ENCODE measurements at places on chromosomes 6 and 20. TPM values are rescaled to one million over a fixed set of nuclear protein-coding genes. Genes with fewer than 3 reads are reported as not detected.

The CST4 gene
- total RNA-seq, result not detected

The C20orf144 gene
- 0.66 TPM for total RNA-seq

The RIMS4 gene
- total RNA-seq, result 39.7 TPM

- DNase-seq, result peak; percentile 66
These were observed 2.3 kb downstream of the THBS2 start for GRCh38 chr6:169251371-169251802.

- DNase-seq, result peak; percentile 50
These were observed at the start of gene PRELID3B for GRCh38 chr20:59042151-59042795. Gene PRELID3B, minus strand, starts transcription at chr20:59042786. Its CDS starts 56 bp downstream, at chr20:59042730.

DNA sequence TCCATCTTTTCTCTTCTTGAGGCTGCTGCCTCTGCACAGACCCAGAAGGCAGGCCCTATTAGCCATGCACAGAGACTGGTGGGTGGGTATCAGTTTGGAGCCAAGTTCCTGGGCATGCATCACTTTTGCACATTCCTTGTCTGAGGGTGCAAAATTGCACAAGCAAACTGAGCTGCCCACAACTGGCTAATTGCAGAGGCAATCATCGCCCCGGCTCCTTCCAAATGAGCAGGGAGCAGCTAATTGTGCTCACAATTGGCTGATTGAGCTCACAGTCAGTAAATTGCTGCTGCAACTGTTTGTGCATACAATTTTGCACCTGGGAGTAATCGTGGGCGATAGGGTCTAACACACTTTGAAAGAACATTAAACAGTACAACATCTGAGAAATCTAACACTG lies 511.4 kb downstream of the DHX35 start:
- DNase-seq, result no peak

GRCh38 chr20:63532449-63532971 lies 4.7 kb downstream of the PTK6 start:
- DNase-seq, result no peak

The FGD2 gene
- 0.14 TPM for total RNA-seq

The MOXD1 gene
- total RNA-seq, result 4.3 TPM

The SMPDL3A gene
- total RNA-seq, result 3.0 TPM

- DNase-seq, result no peak
These were observed 666.7 kb downstream of the EPM2A start for GRCh38 chr6:145068577-145068976.

DNA sequence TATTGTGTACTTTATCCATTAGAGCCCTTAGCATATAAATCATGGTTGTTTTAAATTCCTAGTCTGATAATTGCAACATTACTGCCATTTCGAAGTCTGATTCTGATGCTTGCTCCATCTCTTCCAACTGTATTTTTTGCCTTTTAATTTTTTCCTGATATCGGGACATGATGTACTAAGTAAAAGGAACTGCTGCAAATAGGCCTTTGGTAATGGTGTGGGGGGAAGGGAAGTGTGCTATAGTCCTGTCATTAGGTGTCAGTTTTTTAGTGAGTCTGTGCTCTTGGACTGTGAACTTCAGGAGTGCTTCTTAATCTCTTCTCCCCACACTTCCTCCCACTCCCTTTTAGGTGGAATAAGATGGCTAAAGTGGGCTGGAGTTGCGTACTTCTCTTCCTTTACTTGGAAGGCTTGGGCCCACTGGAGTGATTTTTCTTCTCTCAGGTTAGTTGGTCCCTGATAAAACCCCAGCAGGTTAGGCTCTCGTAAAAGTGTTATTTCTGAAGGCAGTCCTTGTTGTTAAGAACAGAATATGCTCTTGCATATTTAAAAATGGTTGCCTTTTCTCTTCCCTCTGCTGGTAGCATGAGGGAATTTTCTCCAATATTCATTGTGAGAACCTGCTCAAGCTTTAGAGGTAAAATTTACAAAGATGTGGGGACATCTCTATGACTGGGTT lies 18.1 kb downstream of the STXBP5 start:
- peak; percentile 49 for DNase-seq

The RHAG gene
- not detected for total RNA-seq

GRCh38 chr20:57079031-57080005 lies 187.1 kb downstream of the BMP7 start:
- no peak for DNase-seq

DNA sequence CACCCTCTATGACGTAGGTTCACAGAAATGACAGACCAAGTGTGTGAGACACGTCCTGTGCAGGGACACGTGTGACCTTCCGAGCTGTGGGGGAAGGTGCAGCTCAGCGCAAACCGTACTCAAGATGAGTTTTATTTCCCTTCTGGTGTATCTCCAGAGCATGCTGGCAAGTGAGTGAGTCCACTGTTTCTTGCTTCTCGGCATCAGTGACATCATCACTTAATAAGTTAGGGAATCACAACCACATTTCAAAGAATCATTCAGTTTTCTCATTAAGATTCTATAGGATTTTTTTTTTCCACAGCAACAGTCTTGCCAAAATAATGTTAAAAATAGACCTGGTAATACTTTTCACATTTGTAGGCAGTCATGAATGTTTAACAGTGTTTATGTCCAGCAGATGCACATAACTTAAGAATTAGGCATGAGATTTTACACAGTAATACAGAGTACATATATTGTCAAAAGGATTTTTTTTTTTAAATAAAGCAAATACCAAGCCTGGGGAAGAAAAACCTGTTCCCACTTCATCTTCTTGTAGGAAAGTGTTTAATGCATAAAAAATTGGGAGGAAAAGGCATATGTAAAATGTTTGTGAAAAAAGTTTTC lies 417.8 kb downstream of the CDC5L start:
- no peak for DNase-seq

DNA sequence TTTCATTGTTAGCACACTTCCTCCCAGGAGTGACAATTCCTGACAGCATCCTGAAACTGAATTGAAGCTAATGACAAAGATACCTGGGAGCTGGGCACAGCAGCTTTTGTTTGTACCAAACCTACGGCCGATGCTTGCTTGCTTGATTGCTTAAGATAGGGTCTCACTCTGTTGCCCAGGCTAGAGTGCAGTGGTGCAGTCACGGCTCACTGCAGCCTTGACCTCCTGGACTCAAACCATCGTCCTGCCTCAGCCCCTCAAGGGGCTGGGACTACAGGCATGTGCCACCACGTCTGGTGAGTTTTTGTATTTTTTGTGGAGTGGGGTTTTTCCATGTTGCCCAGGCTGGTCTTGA lies 84.7 kb upstream of the SCP2D1 start:
- DNase-seq, result no peak

GRCh38 chr6:51024126-51024525 lies 205.5 kb downstream of the TFAP2B start:
- DNase-seq, result no peak

- DNase-seq, result no peak
These were observed 51.2 kb downstream of the HNF4A start for GRCh38 chr20:44406572-44407137.

- no peak for DNase-seq
These were observed 82.0 kb downstream of the RNGTT start for GRCh38 chr6:88881451-88881850.

The TP53TG5 gene
- not detected for total RNA-seq

DNA sequence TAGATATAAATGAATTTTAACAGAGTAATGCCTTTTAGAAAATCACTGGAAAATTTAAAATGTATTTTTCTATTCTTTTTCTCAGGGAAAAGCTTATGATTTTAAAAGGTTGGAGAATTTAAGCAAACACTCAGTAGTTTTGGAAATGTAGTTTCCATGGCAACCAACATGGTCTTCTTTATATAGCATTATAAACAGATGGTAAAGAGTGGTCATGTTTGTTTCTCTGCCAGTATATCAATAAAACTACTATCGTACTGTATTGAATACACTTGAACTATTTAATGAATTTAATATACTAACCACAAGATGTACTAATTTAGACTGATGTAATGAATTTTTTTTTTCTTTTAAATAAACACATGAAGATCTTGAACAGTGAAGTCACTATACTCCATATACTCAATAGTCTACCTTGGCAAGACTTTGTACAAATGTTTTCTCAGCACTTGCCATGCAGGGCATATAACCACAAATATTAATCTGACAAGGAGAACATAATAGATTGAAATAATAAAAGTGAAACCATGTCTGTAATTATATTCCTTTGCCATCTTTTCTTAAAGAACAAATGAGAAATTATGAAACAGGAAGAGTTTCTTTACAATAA lies 105.5 kb downstream of the PDSS2 start:
- no peak for DNase-seq

- peak; percentile 92 for DNase-seq
These were observed 13.9 kb upstream of the VAPB start for GRCh38 chr20:58374906-58375758.

GRCh38 chr20:4601630-4602296 lies 119.9 kb upstream of the PRND start:
- no peak for DNase-seq

DNA sequence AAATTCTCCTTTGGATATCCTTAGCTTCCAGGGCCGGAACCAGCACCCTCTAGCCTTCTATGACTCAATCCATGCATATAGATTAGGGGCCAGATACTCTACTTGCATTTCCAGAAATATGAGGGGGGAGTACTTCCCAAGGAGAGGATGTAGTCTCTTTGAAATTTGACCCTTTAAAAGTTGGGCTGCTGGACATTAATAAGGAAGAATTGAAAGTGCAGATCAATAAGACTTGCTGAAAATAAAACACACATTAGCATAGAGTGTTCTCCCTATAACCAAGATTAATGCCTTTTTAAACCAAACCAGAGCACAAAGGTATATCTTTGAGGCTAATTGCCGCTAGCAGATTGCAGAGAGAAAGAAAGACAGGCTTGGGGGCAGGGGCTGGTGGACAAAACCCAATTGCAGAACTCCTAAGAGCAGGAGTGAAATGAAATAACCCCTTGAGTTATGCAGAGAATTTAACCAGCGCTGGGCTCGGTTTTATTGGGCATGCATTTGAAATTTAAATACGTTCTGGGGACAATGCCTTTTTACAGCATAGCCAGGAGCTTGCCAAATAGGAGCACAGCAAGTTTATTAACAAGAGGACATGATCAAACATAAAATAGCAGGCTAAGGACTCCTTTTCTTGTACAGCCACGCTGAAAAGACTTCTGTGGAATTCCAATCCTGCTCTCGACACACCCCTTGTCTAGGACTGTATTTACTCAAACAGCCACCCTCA lies 108.2 kb upstream of the SALL4 start:
- DNase-seq, result peak; percentile 65
